ENCODE measurements at places on chromosomes 2 and 18.
A peak's percentile ranks its signal among the peaks of the same experiment; 100 is the strongest.

DNA sequence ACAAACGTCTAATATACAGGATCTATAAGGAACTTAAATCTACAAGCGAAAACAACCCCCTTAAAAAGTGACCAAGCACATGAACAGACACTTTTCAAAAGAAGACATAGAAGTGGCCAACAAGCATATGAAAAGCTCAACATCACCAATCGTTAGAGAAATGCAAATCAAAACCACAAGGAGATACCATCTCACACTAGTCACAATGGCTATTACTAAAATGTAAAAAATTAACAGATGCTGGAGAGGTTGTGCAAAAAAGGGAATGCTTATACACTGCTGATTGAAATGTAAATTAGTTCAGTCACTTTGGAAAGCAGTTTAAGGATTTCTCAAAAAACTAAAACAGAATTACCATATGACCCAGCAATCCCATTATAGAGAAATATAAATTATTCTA, 1148.5 kb upstream of the FAM98A start:
- no peak for DNase-seq

DNA sequence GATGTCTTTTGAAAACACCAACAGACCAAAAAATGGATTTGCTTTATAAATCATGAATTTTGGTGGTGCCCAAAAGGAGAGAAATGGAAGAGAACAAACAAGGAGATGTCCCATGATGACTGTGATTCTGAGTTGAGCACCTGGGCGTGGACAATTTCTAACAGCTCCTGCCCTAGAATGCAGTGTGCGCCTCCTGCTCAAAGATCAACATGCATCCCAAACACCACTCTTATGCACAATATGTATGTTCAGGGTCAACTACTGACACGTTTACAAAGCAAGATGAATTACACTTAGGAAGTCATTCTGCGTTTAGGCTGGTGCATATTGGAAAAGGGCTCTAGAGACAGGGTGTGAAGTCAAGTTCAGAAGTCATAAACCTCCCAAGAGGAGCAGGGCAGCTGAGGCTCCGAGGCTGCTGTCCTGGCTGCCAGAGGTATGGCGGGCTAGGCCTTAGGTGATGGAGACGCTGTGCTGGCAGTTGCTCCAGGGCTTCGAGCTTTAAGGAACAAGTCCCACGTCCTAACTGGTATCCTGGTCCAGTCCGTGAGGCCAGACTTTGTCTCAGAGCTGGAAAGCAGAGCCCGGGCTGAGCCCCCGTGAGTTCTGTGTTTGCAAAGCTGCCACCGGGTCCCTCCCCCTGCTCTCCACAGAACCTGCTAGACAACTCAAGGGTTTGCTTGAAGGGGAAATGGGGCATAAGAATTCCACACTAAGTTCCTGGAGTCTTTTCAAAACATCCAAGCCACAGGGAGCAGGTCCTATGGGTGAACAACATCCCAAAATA, 74.0 kb downstream of the ZNF516 start:
- no peak for DNase-seq

DNA sequence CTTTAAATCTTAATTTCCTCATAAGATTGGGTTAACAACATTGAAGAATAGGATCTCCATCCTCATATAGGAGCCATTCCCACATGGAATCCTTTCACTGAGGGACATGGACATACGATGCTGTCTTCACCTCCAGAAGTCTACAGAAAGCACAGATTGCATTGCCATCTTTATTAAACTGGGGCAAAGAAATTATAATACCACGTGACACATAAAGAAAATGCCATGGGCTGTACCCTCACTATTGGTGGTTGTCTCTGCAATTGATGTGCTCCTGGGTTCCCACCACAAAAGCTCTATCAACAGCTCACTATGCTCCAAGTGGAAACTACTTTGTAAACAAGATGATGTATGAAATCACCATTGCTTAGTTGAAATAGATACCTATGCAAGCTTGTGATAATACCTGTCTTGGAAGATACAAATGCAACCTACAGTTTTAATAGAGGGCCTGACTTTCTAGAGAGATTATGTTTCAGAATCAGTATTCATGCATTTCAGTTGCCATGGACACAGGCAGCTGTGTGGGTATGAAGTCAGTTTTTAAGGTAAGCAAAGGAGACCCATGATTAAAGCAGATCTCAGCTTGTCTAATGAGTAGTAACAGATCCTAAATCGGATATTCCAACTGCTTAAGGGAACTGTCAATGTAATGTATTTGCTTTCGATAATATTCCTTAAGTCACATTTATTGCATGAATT, 337.0 kb downstream of the RAD51AP2 start:
- DNase-seq: no peak

DNA sequence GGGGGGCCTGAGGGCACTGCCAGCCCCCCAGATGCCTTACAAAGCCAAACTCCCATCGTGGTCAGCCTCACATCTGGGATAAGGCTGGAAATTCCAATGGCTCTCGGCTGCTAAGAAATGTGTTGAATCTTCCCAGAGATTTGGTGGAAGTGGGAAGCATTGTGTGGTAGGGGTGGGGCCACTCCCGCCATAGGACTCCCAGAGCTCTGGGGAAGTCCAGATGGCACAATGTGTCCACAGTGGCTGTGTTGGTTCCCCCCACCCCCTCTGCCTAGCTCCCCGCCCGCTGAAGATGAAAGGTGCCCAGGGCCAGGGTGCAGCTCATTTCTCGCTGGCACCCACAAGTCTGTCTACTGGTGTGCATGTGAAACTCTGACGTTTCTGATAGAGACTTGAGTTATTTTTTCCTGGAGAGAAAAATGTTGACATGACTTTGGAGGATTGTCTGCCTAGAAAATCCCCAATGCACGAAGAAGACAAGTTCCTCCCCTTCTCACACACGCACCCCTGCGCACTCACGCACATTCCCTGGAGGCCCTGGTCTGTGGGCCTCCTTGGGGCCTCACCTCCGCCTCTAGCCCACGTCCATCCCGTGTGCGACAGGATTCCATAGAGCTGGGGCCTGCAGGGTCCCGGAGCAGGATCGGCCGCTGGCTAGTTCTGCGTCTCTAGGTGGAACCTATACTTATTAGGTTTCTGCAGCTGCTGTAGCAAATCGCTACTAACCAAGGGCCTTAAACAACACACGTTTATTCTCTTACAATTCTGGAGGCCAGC, 199.1 kb downstream of the ZFP36L2 start:
- DNase-seq: no peak

GRCh38 chr2:192047315-192048107, 147.2 kb downstream of the TMEFF2 start:
- no peak for DNase-seq

DNA sequence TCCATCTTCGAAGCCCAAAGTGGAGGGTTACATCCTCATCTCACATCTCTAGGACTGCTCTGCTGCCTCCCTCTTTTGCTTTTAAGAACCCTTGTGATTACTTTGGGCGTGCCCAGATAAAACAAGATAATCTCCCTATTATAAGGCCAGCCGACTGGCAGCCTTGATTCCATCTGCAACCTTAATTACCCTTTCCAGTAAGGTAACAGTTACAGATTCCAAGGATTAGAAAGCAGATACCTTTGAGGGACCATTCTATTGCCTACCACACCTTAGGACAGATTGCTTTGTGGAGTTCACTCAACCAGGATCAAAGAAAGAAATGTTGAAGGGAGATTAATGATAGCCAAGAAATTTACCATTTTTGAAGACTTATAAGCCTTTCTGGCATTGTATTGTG, 250.8 kb upstream of the ACVR2A start:
- DNase-seq: no peak

GRCh38 chr2:117555965-117556364, 258.5 kb upstream of the DDX18 start:
- no peak for DNase-seq

GRCh38 chr2:216713691-216714336, 18.5 kb upstream of the IGFBP5 start:
- peak; percentile 54 for DNase-seq

GRCh38 chr2:236795169-236795860, 225.7 kb downstream of the ACKR3 start:
- no peak for DNase-seq

GRCh38 chr2:138708682-138709241, 71.4 kb downstream of the NXPH2 start:
- DNase-seq: peak; percentile 25

GRCh38 chr2:184654945-184655344, 56.6 kb downstream of the ZNF804A start:
- DNase-seq: no peak

DNA sequence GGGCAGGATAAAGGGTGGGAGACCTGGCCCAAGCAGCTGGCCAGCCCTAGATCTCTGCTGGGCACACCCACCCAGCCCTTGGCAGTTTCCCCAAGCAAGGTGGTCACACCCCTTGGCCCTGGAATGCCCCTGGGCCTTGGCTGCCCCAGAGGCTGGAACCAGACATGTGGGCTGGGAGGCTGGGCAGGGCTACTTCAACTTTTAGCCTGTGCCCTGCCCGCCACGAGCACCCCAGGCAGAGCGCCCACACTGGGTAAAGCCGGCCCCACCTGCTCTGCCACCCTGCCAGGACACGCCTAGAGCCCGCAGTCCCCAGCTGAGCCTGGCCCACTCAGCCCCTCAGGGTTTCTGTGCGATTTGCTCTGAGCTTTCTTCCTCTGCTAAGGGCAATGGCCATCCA, 119.7 kb upstream of the SMAD2 start:
- DNase-seq: no peak

GRCh38 chr2:104888489-104889258, 34.8 kb downstream of the POU3F3 start:
- DNase-seq: no peak

DNA sequence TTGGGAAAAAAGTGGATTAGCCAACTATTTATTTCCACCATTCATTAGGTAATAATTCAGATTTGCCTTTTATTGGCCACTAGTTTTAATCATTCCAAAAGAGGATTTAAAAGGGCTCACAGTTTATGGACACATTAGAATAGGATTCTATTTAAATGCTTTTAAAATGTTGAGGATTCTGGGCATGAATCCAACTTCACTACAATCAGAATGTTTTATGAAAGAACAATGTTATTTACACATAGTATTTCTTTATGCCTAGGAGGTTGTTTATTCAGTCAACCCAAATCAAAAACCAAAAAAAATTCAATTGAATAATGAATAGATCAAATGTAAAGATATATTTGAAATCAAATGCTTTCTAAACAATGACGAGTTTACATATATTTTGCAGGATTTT, 232.2 kb downstream of the GULP1 start:
- no peak for DNase-seq

- DNase-seq: no peak
These were observed 74.4 kb upstream of the EPB41L3 start for GRCh38 chr18:5618047-5618688.

DNA sequence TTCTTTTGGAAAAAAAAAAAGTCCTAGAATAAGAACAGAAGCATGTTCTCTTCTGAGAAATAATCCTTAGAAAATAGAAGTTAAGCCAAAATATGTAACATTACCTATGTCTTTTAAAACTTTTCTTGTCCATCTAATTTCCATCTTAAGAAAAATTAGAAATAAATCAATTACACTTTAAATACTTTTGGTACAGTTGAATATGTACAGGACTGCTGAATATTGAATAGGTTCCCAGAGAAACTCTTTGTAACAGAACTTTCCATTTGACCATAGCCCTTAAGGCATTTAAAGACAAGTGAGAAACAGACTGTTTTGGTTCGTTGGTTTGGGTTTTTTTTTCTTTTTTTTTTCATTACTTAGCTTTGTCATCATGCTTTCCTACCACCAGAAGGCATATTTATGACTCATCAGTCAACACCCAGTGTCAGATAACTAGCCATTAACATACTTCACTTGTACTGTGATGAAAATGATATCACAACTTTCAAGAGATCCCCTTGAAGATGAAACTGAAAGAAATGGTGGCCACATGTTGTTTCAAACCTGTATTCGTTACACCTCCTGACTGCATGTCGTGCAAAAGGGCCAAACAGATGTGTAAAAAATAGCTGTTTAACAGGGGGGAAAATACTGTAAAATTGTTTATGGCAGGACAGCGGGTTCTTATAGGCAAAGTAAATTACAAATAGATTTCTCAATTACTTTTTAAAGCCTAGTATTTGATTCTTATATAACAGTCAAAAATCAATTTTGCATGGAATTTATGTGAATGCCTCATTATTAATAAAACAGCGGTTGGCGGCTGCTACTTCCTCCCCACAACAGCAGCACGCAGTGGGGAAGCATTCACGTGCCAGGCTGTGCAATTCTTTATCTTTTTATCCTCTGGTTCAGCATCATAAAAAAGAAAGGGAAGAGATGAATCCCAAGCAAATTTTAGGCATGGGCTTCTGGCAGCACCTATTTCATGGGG, 280.7 kb upstream of the HNRNPA3 start:
- no peak for DNase-seq

DNA sequence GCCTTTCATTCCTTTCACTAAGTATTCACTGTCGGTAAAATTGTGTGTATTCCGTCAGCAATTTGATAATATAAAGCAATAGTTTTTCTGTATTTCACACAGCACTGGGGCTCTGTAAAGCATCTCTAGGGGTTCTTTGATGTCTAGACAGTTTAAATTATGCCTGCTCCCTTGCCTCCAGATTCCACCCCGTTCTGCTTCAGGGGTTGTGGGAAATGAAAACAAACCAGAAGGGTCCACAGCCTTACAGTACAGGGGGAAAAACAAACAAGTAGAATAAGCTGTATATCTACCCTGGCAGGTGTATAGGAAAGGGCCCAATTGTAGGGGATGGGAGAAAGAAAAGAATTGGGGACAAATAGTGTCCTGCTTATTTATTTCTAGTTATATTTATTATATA, 63.1 kb downstream of the ASXL3 start:
- DNase-seq: no peak

DNA sequence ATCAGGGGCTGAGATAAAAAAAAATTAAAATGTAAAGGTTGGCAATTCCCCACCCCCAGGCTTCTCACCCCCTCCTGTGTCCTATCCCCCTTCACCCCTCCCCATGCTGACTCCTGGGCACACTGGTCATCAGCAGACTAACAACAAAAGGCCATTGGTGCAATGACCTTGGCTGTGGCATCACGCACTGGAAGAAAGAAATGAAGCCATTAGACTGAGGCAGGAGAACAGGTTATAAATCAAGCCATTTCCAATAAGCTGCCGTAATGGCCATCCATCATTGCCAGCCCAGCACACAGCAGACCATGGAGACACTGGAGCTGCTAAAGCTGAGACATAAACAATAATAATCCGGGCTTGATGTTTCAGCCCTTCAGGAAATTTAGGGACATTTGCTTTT, 342.4 kb upstream of the ETAA1 start:
- no peak for DNase-seq

DNA sequence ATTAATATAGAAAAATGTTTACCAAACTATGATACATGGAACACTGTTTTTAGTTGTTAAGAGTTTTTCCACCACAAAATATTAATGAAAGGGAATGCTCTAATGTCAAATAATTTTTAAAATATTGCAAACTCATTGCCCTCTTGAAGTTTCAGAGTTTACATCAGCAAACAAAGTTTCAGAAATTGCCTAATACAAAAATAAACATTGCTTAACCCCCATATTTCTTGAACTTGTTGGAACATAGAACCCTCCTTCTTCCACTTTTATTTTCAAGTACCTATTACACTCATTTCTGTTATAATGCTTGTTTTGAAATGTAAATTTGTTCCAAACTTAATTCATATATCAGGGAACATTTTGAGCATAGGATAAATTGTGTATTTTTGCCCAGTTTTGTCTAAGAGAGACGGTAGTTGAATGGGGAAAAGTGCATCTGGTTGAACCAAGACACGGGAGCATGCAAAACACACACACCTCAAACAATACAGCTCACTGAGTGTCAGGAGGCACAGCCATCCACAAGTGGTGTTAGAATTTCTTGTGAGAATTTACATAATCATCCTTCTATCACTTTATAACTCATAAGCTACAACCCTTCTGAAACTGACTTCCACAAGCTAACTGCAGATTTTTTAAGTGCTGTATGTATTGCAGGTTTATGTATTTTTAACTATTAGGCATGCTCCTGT, 5.3 kb upstream of the MC4R start:
- DNase-seq: no peak

All from midbrain (tissue), 1 donor.